Esophagus squamous epithelium (tissue), 5 donors: ENCODE measurements at places on chromosomes 3 and 15. TPM values are rescaled to one million over a fixed set of nuclear protein-coding genes. Genes with fewer than 3 reads are reported as not detected.

Gene SCN11A
- total RNA-seq, result not detected

DNA sequence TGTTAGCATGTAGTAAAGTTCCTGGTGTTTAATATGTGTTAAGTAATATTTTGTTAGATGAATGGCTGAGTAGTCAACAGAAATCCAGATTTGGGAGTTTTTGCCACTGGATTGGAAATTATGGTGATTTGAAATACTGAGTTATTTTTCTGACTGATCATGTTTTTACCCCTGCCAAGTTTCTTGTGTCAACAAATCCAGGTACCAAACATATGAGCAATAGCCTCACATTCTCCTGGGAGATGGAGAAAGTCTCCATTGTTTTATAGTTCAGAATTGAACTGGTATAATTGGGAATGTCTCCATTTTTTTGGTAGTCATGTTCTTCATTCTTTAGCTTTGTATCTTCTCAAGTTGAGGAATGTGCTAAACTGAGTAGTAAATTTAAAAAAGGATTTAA, 767.2 kb upstream of the LMCD1 start:
- DNase-seq, result no peak

DNA sequence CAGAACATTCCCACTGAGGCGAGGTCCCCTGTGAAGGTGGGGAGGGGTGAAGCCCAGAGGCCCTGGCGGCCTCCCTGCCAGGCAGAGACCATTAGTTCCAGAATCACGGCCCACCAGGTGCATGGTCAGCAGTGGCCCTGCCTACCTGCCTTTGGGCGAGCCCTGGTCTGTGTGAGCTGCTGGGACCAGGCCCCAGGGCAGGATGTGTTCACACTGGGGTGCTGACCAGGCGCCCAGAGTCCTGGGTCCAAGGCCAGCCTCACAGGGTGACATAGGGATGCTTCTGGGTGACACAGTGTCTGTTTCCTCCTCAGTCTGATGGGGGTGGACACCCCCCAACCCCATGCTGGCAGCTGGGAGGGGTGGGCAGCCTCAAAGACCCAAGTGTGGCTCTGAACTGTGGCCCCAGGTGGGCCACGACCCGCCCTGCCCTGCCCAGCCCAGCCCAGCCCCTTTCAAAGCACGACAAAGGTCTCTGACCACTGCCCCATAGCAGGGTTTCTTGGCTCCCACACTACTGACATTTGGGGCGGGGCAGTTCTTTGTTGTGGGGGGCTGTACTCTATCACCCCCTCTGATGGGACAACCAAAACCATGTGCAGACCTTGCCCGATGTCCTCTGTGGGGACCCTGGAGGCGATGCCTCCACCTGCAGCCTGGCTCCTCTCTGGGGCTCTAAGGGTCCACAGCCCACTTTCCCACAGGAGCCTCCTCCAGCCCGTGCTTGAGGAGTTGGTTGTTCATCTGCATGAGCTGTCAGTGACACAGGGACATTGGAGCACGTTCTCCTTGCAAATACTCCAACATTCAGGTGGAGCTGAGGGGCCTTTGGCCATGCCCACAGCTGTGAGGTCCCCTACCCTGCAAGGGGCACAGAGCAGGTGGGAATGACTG, 44.8 kb upstream of the SLC41A3 start:
- DNase-seq, result no peak

DNA sequence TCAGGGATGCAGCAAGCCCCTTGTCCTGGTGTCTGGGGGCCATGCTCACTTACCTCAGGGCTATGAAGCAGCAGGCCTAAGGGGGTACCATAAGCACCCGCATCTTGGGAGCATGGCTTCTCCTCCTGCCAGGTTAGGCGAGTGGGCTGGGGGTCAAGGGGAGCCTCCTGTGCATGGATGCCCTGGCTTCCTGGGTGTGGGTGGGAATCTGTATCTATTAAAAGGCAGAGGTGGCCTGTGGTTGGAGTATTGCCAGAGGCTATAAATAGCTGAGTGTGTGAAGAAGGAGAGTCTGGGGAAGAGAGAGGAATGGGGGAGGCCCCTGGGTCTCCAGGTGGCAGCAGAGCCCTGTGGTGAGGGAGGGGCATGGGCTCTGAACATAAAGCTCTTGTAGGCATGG, 19.5 kb downstream of the ACVR2B start:
- DNase-seq, result no peak

- DNase-seq, result no peak
These were observed 146.7 kb upstream of the IQSEC1 start for GRCh38 chr3:13219902-13220296.

Gene GREM1
- 11.6 TPM for total RNA-seq

DNA sequence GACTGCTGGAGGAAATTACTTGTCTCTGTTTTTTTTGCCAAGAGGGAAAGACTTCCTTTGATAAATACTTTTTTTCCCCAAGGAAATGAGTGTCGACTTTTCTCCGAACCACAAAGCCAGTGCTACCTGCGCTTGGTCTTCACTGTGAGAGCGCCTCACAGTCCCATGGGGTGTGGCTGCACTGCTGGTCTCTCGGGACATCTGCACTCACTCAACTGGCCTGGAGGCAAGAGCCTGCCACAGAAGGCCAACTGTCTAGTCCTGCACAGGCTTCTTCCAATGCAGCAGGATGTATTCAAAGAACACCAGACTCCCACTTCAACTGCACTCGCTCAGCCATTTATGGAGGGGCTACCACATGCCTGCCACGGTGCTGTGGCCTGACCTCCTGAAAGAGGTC, 40.6 kb upstream of the CGNL1 start:
- DNase-seq, result no peak

- no peak for DNase-seq
These were observed 180.6 kb downstream of the FAM43A start for GRCh38 chr3:194866236-194866635.

Gene DNAJC13
- 24.8 TPM for total RNA-seq

Gene FGF12
- 1.1 TPM for total RNA-seq

GRCh38 chr3:103863381-103863780, 1428.6 kb downstream of the ZPLD1 start:
- DNase-seq, result no peak

- no peak for DNase-seq
These were observed 5.1 kb downstream of the CXCR6 start for GRCh38 chr3:45948311-45948781.

Gene SLC7A14
- under 0.01 TPM for total RNA-seq

Gene ARPP21
- not detected for total RNA-seq

DNA sequence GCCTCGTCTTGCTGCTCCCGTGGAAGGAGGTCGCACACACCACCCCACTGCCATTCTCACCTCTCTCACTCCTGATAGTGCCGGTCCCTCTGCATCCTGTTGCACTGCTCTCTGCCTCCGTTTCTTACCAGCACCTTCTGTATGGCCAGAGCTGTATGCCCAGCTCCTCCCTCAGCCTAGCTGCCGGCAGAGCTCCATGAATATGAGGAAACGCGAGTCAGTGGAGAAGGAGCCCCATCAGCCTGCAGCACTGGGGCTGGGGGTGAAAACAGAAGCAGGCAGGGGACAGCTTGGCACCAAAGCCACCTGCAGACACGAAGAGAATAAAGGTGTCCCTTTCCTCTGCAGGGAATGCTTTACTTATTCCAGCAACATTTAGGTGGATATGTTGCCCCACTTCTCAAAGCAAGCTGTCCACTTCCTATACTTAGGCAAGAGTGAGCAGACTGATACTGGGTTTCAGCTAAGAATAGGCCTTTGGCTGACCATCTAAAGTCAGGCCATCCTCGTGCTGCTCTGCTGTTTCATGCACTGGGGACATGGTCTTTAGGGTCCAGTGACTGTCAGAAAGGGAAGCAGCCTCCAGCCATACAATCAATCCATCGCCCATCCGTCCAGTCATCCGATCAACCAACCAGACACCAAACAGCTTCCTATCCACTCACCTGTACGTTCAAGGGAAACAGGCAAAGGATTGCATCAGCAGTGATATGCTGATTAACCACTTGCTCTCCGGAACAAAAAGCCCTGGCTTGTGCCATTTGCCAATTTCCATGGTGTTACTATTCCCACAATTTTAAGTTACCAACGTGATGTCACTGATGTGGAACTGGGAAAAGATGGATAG, 222.7 kb downstream of the XXYLT1 start:
- DNase-seq, result no peak

Gene CA12
- 156 TPM for total RNA-seq

DNA sequence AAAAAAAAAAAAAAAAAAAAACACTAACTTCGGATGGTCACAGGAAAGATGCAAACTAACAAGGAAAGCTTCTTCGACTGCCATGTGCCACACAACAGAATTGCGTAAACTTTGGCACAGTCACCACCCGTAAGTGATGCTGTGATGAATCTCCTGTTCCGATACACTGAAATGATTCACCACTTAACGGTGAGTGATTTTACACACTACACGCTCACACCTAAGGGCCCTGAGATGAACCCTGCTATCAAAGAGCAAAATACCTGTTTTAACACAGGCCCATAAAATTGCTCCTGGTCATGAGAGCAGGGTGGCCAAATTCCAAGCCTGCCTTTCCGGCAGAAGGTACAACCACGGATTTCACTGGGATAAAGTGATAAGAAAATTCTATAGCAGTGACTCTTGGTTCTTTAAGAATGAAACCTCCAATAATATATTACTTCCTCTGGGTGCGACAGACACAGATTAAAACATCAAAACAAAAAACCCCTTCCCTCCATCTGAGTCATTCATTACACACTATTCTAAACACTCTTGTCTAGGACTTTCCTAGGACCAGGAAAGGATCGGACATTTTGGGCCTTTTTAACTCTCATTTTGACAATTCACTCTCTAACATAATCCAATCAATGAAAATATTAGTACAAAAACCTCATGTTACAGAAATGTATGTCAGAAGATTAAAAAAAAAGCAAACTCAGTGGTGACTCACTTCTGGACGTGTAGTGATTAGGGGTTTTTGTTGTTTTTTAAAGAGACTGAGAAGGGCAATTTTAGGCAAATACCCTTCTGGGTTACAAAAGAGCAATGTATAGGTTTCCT, 28.3 kb downstream of the LRIG1 start:
- DNase-seq, result no peak

Gene ETFA
- 67.5 TPM for total RNA-seq

Gene ALDH1A2
- total RNA-seq, result 3.4 TPM

DNA sequence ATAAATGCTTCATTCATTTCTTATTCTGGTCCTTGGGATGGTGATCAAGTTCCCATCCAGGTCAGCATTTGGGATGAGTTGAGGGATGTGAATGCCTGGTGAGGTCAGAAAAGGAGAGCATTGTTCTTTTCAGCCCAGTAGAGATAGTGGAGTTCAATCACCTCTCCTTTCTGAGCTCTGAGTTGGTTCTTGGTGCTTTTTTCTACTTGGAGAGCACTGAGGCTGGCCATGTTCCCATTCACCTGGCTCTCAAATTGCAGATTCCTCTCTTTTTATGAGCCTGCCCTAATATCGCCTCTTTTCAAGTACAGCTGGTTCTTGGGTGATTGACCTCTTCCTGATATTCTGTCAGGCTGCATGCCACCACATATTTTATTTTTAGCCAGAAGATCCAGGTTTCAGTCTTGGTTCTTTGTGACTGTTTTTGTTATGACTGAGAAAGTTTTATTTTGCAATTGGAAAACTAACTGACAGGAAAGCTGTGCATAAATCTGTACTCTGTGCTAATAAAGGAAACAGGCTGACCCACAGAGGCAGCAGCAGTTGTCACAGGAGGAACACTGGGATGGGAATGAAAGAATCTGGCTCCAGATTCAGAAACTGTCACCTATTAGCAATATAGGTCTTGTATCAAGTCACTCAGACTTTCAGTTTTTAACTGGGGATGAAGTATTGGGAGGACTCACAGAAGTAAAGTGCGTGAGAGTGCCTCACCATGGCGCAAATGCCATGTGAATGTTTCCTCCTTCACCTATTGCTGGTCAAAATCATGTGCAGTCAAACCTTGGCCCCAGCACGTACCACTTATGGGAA, 10.7 kb downstream of the AQP9 start:
- no peak for DNase-seq

DNA sequence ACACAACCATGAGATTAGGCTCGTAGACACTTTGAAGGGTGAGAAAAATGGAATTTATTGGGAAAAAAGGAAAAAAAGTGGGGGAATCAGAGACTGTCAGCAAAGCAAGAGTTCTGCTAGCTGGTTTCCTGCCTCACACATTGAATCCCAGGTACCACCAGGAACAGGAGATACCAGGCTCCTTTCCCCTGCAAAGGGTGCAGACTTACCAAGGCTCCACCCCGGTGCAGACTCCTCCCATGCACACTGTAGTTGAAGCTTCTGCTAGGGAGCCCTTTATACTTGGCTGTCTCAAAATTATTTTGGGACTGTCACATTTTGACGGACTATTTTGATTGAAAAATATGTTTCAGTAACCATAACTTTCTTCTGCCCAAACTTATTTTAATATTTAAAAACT, 819.9 kb upstream of the GBE1 start:
- DNase-seq, result no peak

Gene NAALADL2
- 0.85 TPM for total RNA-seq

Gene ACP3
- total RNA-seq, result 41.9 TPM

GRCh38 chr15:33040496-33040895, 154.0 kb downstream of the FMN1 start:
- DNase-seq, result no peak

- DNase-seq, result no peak
These were observed 47.5 kb downstream of the CFAP92 start for GRCh38 chr3:128946411-128946810.

Gene CLDN16
- total RNA-seq, result 0.38 TPM

Gene THAP10
- total RNA-seq, result 2.6 TPM

- DNase-seq, result no peak
These were observed 24.2 kb downstream of the UBE2Q2 start for GRCh38 chr15:75867449-75867848.

- no peak for DNase-seq
These were observed 30.6 kb downstream of the CRTC3 start for GRCh38 chr15:90560229-90560776.

GRCh38 chr3:101849714-101850245, 466 bp downstream of the NFKBIZ start:
- peak; percentile 21 for DNase-seq

Gene TGM5
- total RNA-seq, result 19.6 TPM

Gene GOLGA6B
- not detected for total RNA-seq

DNA sequence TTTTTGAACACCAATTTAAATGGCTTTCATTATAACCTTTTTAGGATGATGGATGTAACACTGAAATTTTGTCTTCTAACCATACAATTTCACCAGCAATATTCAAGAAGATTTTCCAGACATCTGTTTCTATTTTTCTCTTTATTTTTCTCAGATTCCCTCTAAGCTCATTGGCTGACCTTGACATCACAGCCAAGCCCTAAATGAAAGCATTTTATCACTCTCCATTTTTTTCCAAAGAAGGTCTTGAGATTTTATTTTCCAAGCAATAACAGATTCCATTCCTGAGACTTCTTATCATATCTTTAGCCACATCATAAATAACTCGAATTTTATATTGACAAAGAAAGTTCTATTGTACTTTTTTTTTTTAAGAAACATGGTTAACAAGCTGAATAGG, 392.6 kb upstream of the THBS1 start:
- no peak for DNase-seq

DNA sequence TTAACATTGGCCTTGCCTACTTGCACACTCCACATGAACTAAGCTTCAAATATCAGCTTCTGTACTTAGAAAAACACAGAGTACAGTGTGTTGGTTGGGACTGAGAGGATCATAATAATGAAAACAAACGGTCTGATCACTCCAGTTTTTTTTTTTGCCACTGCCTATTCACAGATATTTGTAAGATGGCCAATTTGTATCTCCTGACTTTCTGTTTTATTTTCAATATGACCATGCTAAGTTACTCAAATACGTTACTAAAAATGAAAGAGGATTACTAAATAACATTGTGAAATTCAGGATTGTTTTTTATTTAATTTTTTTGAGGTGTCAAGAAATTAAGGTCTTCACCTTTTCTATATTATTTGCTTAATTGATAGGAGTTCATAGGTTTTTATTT, 595.1 kb downstream of the TUSC7 start:
- DNase-seq, result no peak

- DNase-seq, result no peak
These were observed 56.6 kb upstream of the KLF13 start for GRCh38 chr15:31269816-31270575.

- no peak for DNase-seq
These were observed 49.3 kb downstream of the CCNB2 start for GRCh38 chr15:59154243-59154642.
